ENCODE measurements at places on chromosomes 13 and 19. TPM values are rescaled to one million over a fixed set of nuclear protein-coding genes. Genes with fewer than 3 reads are reported as not detected.

The ADPRHL1 gene
- polyA plus RNA-seq = 78.2 TPM

The ZNF709 gene
- polyA plus RNA-seq = 2.4 TPM

The PPP1R37 gene
- 11.8 TPM for polyA plus RNA-seq

The ZIM2 gene
- not detected for polyA plus RNA-seq

The MED4 gene
- polyA plus RNA-seq = 80.5 TPM

The ZNF724 gene
- polyA plus RNA-seq = 1.7 TPM

The TMPRSS9 gene
- polyA plus RNA-seq = not detected

The SLC17A7 gene
- polyA plus RNA-seq = 1.2 TPM

The PINLYP gene
- 8.7 TPM for polyA plus RNA-seq

The NLRP13 gene
- polyA plus RNA-seq = not detected

The CYP4F3 gene
- polyA plus RNA-seq = not detected

The CTXN1 gene
- 18.1 TPM for polyA plus RNA-seq

The RXFP2 gene
- polyA plus RNA-seq = not detected

The MISP gene
- polyA plus RNA-seq = not detected

The IL12RB1 gene
- not detected for polyA plus RNA-seq

The ZFP14 gene
- 3.5 TPM for polyA plus RNA-seq

The SIGLEC9 gene
- not detected for polyA plus RNA-seq

The GNA15 gene
- not detected for polyA plus RNA-seq

The ZNF57 gene
- 5.4 TPM for polyA plus RNA-seq

The RGL3 gene
- 38.9 TPM for polyA plus RNA-seq

The PLPP2 gene
- not detected for polyA plus RNA-seq

All from cardiac muscle cell (in vitro differentiated cells and primary cell).